ENCODE measurements at places on chromosomes 3 and 15.

DNA sequence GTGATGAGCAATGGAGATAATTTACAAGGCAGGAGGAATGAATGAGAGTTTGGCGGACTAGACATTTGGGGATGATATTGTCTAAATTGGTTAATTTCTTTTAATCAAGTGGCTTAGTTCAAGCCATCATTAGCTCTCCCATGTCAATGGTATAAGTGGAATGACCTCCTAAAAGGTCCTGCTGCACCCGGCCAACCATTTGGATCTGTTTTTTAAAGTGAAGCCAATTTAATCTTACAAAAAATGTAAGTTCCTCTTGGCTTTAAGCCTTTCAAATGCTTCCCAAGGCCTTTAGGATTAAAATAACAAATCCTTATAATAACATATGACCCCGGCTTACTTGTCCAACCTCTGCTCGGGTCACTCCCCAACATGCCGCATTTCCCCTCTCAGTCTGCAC lies 484.4 kb upstream of the ADAMTS9 start:
- DNase-seq = no peak

DNA sequence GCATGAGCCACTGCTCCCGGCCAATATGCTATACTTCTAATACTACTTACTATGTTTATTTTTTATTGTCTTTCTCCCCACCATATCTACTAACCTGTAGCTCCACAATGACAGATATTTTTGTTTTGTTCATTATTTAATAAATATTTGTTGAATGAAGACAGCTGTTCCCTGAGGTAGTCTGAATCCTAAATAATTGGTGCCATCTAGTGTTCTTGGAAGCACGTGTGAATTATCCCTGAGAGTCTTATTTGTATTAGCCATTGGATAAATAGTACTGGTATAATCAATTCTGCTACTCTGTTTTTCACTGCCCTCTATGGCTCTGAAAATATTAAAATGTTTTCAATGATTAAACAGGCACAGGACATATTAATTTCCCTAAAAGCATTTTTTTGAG lies 5.6 kb upstream of the APPL1 start:
- DNase-seq = no peak

GRCh38 chr15:86399041-86399954 lies 319.6 kb downstream of the AGBL1 start:
- DNase-seq = peak; percentile 63

DNA sequence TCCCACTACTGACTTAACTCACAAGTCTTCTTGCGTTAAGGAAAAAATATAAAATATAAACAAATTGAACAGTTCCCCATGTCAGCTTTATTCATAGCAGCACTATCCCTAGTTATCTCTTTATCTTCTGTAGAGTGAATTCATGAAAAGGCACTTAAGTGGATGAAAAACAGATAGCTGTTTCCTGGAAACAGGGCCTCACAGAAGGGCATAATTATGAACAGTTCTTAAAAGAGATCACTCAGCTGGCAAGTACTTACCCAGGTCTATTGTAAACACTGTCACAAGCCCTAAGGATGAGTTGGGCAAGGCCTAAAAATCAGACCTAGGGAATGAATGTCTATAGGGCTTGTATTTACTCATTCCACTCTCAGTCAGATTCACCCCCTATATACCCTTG lies 10.7 kb downstream of the MB21D2 start:
- DNase-seq = no peak

GRCh38 chr3:66593978-66594377 lies 93.2 kb upstream of the LRIG1 start:
- no peak for DNase-seq

DNA sequence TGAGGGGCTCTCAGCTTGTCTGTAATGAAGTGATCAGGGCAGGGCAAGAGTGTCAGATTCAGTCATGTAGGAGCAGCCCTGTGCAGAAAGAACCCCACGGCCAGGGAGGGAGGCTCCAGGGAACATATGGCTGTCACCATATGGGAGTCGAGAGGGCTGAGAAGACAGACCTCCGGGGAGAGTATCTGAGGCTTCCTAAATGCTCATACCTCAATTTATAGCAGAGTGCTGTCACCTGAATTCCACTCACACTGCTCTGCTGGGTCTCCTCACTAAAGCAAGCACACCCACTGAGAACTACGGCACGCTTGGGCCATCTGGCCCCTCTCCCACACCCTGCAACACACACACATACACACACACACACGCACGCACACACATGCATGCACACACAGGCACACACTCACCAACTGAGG lies 92.3 kb upstream of the TJP1 start:
- DNase-seq = no peak

DNA sequence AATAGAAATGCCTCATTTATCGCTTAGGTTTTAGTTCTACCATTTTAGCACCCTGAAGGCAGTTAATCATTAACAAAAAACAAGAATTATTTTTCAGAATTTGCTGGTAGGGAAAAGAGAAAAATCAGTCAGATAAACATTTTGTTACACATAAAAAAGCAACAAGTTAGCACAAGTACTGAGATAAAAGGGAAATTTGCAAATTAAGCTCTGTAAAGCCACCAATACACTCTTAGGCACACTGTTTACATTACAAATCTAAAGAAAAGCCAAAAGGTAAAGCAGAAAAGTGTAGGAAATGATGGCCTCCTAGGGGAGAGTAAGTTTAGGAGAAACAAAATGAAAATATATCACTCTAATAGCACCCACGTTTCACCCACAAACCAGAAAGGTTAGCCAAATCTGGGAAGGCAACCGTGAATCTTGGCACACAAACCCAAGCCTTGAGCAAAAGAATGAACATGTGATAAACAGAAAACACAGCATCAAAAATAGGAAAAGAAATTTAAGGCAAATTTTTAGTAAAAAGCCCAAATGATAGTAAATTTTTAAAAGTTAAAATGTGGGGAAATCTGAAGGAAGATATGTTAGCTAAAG lies 1.6 kb upstream of the SATB1 start:
- DNase-seq = no peak

GRCh38 chr3:38000965-38001455 lies 10.4 kb downstream of the VILL start:
- DNase-seq = peak; percentile 23
